ENCODE measurements at places on chromosomes 7 and 10.

- no peak for DNase-seq
Measured at GRCh38 chr7:106778656-106779250, 86.3 kb upstream of the PIK3CG start.

DNA sequence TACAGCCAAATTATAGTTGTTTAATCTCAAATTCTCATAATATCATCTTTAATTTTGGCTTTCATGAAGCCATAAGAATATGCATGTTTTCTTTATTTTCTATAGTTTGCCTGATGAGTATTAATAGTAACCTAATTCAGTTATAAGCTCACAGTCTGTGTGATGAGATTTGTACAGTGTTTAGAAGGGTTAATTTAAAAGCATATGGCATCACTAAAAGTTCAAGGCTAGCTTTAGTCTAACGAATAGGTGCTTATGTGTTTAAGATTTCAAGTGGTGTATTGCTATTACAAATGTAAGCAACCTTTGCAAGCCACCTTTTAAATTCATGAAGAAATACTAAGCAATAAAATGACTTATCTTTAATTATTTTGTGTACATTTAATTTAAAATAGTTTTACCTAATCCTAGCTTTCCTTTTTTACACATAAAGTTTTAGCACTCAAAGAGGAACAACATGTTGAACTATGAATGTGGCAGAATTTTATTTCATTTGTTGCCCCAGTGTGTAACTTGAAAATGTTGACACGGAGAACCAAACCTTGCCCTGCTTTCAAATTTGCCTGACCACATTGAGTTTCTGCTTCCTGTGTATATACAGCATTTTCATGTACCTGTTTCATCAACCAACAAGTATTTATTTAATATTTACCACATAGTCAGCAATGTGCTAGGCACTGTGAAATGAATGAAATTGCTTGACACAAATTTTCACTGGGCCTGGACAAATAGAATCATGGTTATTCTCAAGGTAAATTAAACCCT is 41.5 kb downstream of the TET1 start:
- no peak for DNase-seq

DNA sequence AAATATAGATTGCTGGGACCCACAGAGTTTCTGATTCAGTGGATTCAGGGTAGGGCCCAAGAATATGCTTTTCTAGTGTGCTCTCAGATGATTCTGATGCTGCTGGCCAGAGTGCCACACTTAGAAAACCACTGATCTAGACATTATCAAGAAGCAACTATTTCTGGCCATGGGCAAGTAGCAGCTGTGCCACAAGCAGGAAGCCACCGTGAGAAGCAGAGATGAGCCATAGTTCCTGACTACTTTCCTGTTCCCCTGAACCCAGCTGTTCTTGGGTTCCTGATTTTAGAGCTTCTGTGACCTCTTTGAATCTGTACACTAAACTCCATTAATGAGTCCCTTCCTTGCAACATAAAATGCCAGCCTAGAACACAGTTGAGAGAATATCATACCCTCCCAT is 38.1 kb upstream of the PIK3AP1 start:
- DNase-seq, result no peak

- no peak for DNase-seq
Measured at GRCh38 chr10:86329896-86330680, 36.5 kb downstream of the GRID1 start.

DNA sequence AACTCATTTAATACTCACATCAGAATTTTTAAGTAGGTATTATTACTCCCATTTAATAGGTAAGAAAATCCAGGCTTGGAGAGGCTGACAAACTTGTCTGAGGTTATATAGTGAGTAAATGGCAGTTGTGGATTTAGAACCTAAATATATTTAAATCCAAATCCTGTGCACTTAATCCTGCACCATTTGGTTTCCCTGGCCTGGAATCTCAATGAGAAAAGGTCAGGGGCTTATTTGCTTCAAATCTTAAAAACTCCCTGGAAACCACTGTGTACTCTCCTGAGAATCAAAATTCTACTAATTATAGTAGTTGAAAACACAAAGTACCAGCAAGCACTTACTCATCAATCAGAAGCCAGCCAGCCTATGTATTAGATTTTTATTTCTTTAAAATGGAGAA is 97.7 kb downstream of the DNMBP start:
- no peak for DNase-seq

- DNase-seq, result no peak
Measured at GRCh38 chr10:74738985-74739567, 87.3 kb upstream of the KAT6B start.

DNA sequence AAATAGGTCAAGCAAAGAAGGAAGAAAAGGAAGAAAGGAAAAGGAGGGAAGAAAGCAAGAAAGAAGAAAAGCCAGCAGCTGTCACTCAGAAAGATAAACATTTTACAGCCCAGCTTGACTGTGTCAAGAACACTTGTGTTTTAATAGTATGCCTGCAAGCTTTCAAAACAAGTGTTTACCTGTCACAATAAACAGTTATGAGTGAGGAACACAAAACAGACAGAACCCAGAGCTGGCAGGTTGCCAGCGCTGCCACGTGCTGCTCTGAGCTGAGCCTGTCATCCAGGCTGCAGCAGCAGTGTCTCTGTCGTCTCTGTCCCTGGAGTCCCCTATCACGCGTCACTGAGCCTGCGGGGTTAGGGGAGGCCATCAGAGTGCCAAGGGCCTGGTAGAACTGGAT is 827.6 kb upstream of the AUTS2 start:
- DNase-seq, result no peak

DNA sequence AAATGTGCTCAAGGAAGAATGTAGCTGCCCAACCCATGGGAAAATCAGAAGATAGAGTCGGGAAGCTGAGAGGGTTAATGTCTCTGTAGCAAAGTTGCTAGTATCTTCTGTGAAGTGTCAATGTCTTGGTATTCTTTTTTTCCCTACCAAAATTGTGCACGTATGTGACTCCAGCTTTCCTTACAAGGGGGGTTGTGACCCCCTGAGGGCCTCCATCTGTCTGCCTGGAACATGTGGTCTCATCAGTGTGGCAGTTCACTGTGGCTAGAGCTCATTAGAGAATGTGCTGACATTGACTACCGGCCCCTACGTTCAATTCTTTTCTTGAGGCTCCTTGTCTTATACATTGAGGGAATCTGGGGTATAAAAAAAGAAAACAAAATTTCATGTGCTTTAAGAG is 725.2 kb upstream of the CELF2 start:
- DNase-seq, result no peak
